SHP77 treated with DMSO at 0.1 percent for 48 hours (cell line): ENCODE measurements at places on chromosomes 3 and 15.

GRCh38 chr3:139472380-139473010, 3.8 kb downstream of the RBP2 start:
- DNase-seq: no peak

DNA sequence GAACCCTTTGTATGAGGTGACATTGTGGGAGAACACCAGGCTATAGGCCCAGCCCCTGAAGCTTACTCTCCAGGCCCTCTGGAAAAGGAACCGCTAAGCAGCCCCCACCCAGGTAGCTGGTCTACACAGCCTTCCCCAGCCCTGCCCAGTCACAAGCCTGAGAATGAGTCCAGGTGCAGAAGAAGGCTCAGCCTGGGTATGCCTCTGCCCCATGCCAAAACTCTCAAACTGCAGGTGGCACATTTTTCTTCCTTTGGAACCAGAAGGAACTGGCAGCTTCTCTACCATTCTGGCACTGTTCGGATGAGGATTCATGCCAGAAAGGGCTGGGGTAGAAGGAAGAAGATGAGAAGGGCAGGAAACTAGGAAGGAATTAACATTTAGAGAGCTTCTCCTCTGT, 23.7 kb upstream of the TBC1D21 start:
- DNase-seq: no peak

- peak; percentile 7 for DNase-seq
Observed at GRCh38 chr3:179558742-179559364, 3.9 kb upstream of the ACTL6A start.

- DNase-seq: no peak
Observed at GRCh38 chr15:77715051-77715450, 82.3 kb upstream of the LINGO1 start.
